ENCODE measurements at places on chromosomes 13 and 19.
A peak's percentile ranks its signal among the peaks of the same experiment; 100 is the strongest.

GRCh38 chr19:1098177-1099051, 3.2 kb upstream of the POLR2E start:
- no peak for DNase-seq

- no peak for DNase-seq
Measured at GRCh38 chr19:42561512-42561911, 33.2 kb downstream of the CEACAM8 start.

DNA sequence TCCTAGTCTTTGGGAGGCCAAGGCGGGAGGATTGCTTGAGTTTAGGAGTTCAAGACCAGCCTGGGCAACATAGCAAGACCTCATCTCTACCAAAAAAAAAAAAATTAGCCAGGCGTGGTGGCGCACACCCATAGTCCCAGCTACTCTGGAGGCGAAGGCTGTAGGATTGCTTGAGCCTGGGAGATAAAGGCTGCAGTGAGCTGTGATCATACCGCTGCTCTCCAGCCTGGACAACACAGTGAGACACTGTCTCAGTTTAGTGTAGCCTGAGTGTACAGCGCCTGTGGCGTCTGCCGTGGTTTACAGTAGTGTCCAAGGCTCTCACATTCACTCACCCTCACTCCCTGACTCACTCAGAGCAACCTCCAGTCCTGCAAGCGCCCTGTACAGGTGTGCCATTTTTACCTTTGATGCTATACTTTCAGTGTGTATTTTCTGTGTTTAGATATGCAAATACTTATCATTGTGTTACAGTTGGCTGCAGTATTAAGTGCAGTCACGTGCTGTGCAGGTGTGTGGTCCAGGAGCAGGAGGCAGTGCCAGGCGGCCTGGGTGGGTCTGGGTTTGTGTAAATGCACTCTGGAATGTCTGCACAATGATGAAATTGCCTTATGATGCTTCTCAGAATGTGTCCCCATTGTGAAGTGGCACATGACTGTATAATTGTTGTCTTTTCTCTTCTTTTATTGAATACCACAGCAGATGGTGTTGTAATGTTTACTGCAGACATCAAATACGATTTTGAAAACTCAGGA, 36.1 kb upstream of the DCUN1D2 start:
- DNase-seq: no peak

DNA sequence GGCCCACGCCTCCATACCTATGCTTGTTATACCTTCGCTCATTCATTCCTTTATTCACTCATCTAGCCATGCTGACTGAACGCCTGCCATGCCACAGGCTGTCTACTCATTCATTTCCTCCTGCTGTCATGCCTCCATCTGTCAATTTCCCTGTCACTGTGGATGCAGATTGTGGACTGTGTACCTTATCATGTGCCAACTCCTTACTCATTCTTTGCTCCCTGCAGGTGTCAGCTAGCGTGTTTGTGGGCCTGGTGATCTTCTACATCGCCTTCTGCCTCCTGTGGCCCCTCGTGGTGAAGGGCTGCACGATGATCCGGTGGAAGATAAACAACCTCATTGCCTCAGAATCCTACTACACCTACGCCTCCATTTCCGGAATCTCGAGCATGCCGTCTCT, 4.1 kb upstream of the PSMD8 start:
- DNase-seq: no peak

DNA sequence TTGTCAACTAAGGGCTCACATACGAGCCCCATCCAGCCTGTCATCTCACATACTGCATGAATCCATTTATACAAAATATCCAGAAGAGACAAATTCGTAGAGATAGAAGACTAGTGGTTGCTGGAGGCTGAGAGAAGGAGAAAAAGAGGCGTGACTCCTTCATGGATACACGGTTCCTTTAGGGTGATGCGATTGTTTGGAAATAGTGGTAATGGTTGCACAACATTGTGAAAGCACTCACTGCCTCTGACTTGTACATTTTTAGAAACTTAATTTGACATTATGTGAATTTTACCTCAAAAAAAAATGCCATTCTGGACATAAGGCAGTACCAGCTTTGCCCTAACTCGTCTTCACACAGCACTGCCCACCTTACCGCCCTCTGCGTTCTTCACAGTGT, 27.3 kb downstream of the IGFL1 start:
- no peak for DNase-seq

DNA sequence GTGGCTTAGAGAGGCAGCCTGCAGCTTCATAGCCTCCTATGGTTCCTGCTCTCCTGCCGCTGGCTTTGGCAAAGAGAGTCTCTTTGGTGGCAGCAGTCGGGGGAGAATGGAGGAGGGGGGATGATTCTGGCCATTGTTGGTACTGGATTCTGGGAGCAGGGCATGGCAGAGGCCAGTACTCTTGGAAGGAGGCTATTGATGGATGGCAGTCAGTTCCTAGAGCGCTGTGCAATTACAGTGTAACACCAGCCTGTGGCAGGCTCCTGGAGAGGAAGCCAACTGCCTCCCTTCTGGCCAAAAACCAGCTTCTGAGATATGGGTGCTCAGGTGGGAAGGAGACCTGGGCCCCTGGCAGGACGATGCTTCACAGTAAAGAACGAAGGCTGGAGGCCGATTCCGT, 47.9 kb upstream of the TMTC4 start:
- DNase-seq: no peak

DNA sequence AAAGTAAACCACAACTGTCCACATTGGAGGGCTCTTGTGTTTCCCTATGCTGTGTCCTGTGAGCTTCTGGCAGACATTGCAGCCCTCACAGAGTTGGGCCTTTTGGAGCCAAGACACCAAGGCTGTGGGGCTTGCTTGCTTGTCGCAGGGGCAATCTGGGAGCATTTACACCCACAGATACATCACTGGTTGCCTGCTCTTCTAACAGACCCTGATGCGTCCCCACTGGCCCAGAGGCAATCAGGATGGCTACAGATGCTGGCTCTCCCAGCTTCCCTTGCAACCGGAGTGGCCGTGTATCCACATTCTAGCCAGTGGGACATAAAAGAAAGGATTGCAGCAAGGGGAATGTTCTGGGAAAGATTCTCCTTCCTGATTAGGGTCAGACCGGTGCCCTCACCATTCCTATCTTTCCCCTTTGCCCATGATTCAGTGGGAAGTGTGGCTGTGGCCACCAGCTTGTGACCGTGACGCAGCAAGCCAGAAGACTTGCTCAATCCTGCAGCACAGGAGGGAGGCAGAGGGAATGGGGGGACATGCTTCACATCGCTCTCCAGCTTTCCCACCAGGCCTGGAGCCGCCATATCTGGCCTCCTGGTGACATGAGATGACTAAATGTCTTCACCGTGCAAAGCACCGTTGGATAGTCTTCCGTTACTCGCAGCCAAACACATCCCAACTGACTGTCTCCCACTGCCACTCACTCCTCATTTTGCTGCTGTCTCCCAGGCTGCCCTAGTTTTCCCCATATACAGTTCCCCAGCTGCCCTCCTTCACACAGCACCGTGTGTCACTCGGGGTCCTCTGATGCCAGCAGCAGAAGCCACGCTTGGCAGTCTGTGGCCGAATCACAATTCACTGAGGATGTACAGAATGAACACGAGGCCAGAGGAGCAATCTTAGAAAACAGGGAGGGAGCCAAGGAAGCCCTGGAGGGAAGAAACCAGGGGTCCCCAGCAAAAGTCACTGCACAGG, 151.0 kb downstream of the DPF1 start:
- no peak for DNase-seq

GRCh38 chr19:6778386-6778785, 5.9 kb downstream of the VAV1 start:
- no peak for DNase-seq

DNA sequence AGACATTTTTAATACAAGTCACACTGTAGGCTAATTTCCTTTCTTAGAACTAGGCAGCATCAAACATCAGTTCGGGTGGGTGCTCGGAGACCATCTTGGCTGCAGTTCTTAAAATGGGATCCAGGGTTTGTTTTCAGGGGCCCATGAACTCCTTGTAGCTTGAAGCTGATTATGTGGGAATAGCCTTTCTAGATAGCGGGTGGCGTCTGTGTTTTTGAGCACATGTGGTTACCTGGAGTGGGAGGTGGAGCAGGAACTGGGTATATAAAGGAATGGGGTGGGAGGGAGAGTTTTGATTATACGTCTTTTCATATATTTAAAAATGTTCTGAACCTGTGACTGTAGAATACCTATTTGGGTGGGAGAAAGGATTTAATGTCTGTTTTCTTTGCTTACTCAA, 12.9 kb downstream of the CLPTM1 start:
- DNase-seq: no peak

- DNase-seq: no peak
Measured at GRCh38 chr19:31572102-31572975, 223.1 kb upstream of the TSHZ3 start.

- DNase-seq: peak; percentile 89
Measured at GRCh38 chr19:45643024-45643926, 4.1 kb upstream of the EML2 start.

DNA sequence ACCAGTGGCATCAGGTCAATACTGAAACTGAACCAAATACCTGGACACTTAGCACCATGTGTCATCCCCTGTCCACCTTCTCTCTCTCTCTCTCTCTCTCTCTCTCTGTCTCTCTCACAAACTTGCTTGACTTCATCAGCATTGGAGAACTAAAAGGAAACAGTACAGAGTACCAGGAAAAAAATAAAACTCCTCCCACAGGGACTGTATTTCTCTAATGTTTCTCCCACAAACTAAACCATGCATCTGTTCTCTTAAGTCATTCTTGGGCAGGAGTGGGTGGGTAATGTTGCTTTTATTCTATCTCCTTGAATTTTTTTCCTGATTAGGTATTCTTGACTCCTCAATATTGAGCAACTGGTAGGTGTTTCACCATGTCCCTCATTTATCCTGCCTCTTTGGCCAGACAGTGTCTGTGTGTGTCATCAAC, 112.9 kb upstream of the CACNA1A start:
- no peak for DNase-seq

GRCh38 chr13:38755793-38756192, 68.9 kb downstream of the FREM2 start:
- DNase-seq: no peak

- no peak for DNase-seq
Measured at GRCh38 chr13:68386808-68387207, 1156.7 kb upstream of the PCDH9 start.

DNA sequence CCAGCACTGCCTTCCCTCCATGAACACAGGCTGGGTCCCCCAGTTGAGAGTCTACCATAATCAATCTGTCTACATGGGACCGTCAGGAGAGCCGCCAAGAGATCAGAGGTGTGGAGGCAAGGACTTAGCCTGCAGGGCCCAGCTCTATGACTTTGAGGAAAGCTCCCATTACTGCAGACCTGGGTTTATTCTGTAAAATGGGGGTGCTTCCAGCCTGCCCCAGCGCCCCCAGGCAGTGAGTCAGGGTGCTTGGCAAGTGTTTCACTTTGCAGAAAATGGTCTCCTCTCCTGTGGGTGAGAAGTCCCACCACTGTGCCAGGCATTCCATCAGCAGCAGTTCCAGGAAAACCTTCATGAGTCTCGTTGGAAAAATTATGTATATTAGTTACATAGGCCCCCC, 75.5 kb upstream of the VSTM2B start:
- no peak for DNase-seq

All from left hindlimb (tissue), 1 donor.